ENCODE measurements at places on chromosomes 1 and 21. TPM values are rescaled to one million over a fixed set of nuclear protein-coding genes. Genes with fewer than 3 reads are reported as not detected.

- peaks cover 36% of the 10 kb centered on the region for H3K27me3 ChIP-seq
- no peaks in the 10 kb centered on the region for H3K4me1 ChIP-seq
- no peak overlapping the region for H3K27ac ChIP-seq
- H3K36me3 ChIP-seq = no peaks in the 10 kb centered on the region
- H3K4me3 ChIP-seq = no peak overlapping the region
These were observed 331.6 kb downstream of the SRGAP2C start for GRCh38 chr1:121516234-121516967.

GRCh38 chr1:91515994-91516393 lies 15.3 kb downstream of the CDC7 start:
- H3K27ac ChIP-seq = no peak overlapping the region
- DNase-seq = no peak
- H3K4me3 ChIP-seq = no peak overlapping the region
- H3K36me3 ChIP-seq = no peaks in the 10 kb centered on the region
- no peaks in the 10 kb centered on the region for H3K27me3 ChIP-seq

ITLN2 gene
- not detected for total RNA-seq

TMIGD3 gene
- 2.2 TPM for total RNA-seq

GRCh38 chr1:50829014-50829958 lies 130.8 kb downstream of the FAF1 start:
- H3K36me3 ChIP-seq = no peaks in the 10 kb centered on the region
- H3K4me1 ChIP-seq = peaks cover 17% of the 10 kb centered on the region
- H3K27ac ChIP-seq = peak overlapping the region; percentile 18
- no peak overlapping the region for H3K4me3 ChIP-seq

GRCh38 chr1:106568201-106568974 lies 488.1 kb upstream of the PRMT6 start:
- H3K4me3 ChIP-seq = no peak overlapping the region
- H3K4me1 ChIP-seq = no peaks in the 10 kb centered on the region
- no peaks in the 10 kb centered on the region for H3K27me3 ChIP-seq
- H3K27ac ChIP-seq = no peak overlapping the region
- DNase-seq = no peak
- H3K36me3 ChIP-seq = no peaks in the 10 kb centered on the region

DNA sequence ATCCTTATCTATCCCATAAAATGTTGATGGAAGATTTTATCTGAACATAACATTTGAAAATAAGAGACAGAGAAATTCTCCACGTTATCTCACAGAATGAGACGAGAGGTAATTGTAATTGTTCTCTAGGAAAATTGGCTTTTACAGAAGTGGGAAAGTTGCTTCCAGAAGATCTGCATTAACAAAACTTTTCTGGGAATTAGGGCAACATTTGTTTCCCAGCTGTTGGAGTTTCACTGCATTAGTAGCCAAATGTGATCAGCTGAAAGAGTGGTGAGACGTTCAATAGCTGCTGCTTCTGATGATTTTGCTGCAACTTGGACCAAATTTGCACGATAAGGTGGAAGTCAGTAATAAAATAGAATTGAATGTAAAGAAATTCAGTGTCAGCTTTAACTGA lies 7.6 kb downstream of the CHODL start:
- no peaks in the 10 kb centered on the region for H3K27me3 ChIP-seq
- no peak for DNase-seq
- H3K4me3 ChIP-seq = no peak overlapping the region
- no peaks in the 10 kb centered on the region for H3K36me3 ChIP-seq
- H3K4me1 ChIP-seq = no peaks in the 10 kb centered on the region

DNA sequence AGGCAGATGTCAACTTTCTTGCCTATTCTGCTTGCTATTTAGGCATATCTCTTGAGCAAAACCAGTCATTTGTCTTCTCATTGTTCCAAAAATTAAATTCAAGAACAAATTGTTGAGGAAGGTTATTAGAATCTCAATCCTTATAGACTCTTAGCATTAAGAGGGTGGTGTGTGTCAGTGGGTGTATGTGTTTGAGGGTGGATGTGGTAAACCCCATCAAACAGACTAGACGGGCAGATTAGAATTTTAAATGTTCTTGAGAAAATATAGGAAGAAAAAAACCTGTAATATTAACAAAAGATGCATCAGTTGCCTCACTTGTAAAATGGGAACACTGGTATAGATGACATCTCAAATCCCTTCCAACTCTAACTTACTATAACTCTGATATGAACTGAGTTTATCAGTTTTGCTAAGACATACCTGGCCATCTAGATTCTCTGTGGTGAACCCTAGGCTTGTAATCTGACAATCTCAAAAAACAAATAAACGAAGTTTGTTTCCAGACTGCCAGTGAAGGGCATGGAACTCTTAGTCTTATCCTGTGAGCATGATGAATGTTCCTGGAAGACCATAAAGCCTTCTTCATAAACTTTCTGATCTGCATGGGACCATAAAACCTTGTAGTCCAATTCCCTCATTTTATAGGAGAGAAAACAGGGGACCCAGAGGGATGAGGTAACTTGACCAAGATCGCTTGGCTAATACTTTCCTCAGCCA lies 176.3 kb upstream of the SGIP1 start:
- peaks cover 33% of the 10 kb centered on the region for H3K36me3 ChIP-seq
- H3K4me1 ChIP-seq = peaks cover 39% of the 10 kb centered on the region
- H3K27me3 ChIP-seq = no peaks in the 10 kb centered on the region
- DNase-seq = no peak
- no peak overlapping the region for H3K4me3 ChIP-seq
- H3K27ac ChIP-seq = no peak overlapping the region

DNA sequence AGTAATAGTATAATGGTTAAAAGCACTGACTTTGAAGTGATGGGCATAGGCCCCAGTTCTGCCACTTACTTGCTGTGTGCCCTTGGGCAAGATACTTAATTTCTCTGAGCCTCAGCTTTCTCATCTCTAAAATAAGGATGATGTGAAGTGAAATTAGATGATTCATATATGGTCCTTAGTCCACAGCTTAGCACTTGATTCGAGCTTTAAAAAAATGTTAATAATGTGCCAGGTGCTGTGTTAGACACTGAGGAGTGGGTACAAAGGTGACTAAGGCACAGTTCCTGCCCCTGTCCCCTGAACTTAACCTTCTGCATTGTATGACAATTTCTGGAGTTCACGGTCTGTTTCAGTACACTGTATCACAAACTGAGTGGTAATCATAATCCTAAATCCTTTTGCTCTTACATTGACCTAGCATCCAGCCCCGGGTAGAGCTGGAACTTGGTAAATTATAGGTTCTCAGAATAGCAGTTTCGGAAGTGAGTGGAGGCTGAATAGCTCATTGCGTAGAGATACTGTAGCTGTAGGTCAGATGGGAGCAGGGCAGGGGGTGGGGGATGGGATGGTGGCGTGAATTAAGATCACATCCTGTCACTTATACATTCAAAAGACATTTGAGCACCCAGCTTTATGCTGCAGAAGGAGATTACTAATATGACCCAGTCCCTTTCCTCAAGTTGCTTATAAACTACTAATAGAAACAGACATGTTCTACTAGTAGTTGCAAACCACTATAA lies 1.5 kb downstream of the ZNF691 start:
- H3K36me3 ChIP-seq = peaks cover 39% of the 10 kb centered on the region
- peak overlapping the region; percentile 97 for H3K4me3 ChIP-seq
- H3K4me1 ChIP-seq = peaks cover 13% of the 10 kb centered on the region
- DNase-seq = no peak

GRCh38 chr1:218754477-218754876 lies 409.3 kb downstream of the TGFB2 start:
- no peak overlapping the region for H3K4me3 ChIP-seq
- H3K36me3 ChIP-seq = no peaks in the 10 kb centered on the region
- no peak overlapping the region for H3K27ac ChIP-seq
- no peaks in the 10 kb centered on the region for H3K4me1 ChIP-seq
- DNase-seq = no peak

GRCh38 chr1:150876119-150876454 lies 312 bp downstream of the ARNT start:
- H3K4me3 ChIP-seq = peak overlapping the region; percentile 78
- no peak for DNase-seq
- peaks cover 5% of the 10 kb centered on the region for H3K36me3 ChIP-seq

ERICH3 gene
- not detected for total RNA-seq

DNA sequence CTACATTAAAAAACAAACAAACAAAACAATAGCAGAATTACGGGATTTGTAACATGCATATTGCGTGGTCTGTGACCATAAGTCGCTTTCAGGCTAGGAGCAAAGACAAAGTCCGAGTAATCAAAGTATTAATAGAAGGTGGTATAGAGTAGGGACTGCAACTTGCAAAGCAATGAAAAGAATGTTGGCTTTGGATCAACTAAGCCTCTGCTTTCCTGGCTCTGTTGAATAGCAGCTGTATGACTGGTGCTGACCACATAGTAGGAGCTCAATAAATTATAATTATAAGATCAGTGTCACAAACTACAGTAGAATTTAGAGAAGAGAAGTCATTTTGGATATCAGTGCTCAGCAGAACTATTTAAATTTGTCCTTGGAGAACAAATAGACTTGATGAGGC lies 586.4 kb downstream of the DPYD start:
- H3K36me3 ChIP-seq = no peaks in the 10 kb centered on the region
- no peak overlapping the region for H3K4me3 ChIP-seq
- peaks cover 5% of the 10 kb centered on the region for H3K4me1 ChIP-seq
- H3K27ac ChIP-seq = no peak overlapping the region
- no peaks in the 10 kb centered on the region for H3K27me3 ChIP-seq

DNA sequence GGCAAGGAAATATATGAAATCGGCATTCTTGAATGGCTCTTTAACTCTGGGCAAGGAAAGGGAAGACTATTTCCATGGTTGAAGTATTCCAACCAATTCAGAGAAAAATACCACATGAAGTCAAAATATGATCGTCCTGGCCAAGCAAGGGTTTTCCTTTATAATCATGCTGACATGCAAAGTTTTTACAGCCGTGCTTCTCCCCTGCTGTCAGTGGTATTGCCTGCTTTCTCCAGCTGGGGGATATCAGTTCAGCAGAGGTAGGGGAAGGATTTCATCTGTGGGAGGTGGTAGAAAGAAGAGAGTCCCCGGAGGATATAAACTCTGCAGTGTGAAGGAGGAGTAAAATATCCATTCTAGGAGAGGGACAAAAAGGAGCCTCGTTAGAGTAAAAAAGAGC lies 322.8 kb downstream of the PAPPA2 start:
- no peaks in the 10 kb centered on the region for H3K27me3 ChIP-seq
- H3K4me3 ChIP-seq = no peak overlapping the region
- no peak overlapping the region for H3K27ac ChIP-seq
- H3K4me1 ChIP-seq = no peaks in the 10 kb centered on the region
- no peaks in the 10 kb centered on the region for H3K36me3 ChIP-seq
- no peak for DNase-seq

GRCh38 chr21:19181604-19182140 lies 778.1 kb upstream of the TMPRSS15 start:
- no peak overlapping the region for H3K4me3 ChIP-seq
- H3K36me3 ChIP-seq = no peaks in the 10 kb centered on the region
- H3K27me3 ChIP-seq = no peaks in the 10 kb centered on the region
- no peak for DNase-seq
- no peak overlapping the region for H3K27ac ChIP-seq
- H3K4me1 ChIP-seq = no peaks in the 10 kb centered on the region

GRCh38 chr21:43880111-43880985 lies 15.3 kb downstream of the AGPAT3 start:
- H3K27me3 ChIP-seq = no peaks in the 10 kb centered on the region
- no peak overlapping the region for H3K27ac ChIP-seq
- peaks cover 9% of the 10 kb centered on the region for H3K36me3 ChIP-seq
- peaks cover 51% of the 10 kb centered on the region for H3K4me1 ChIP-seq
- DNase-seq = no peak

DNA sequence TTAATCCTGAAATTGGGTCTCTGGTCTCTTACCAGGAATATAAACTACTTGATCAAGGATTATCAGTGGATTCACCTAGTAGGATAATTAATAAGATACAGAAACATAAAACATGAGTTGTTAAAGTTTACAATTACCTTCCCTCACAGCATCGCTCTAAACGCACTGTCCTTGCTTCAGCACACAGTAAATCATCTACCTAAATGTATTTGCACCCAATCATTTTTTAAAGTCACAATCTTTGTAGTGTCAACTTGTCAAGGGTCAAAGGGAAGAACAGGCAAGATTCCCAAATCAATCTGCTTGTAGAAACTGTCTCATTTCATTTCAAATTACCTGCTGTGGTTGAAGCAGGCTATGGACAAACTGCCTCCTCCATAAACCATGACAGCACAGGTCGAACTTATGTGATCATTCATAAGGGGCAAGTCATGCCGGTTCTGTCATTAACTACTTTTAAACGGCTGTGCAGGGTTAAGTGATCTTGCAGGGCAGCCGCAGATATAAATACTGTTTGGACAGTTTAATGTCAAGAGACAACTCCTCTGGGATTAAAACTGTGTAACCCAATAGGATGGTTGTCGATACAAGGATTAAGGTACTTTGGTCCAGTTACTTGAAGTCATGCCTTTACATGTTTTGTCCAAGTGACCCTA lies 93.6 kb downstream of the ZNF281 start:
- H3K4me3 ChIP-seq = no peak overlapping the region
- no peak overlapping the region for H3K27ac ChIP-seq
- no peaks in the 10 kb centered on the region for H3K36me3 ChIP-seq
- H3K27me3 ChIP-seq = peaks cover 15% of the 10 kb centered on the region
- DNase-seq = no peak

DNA sequence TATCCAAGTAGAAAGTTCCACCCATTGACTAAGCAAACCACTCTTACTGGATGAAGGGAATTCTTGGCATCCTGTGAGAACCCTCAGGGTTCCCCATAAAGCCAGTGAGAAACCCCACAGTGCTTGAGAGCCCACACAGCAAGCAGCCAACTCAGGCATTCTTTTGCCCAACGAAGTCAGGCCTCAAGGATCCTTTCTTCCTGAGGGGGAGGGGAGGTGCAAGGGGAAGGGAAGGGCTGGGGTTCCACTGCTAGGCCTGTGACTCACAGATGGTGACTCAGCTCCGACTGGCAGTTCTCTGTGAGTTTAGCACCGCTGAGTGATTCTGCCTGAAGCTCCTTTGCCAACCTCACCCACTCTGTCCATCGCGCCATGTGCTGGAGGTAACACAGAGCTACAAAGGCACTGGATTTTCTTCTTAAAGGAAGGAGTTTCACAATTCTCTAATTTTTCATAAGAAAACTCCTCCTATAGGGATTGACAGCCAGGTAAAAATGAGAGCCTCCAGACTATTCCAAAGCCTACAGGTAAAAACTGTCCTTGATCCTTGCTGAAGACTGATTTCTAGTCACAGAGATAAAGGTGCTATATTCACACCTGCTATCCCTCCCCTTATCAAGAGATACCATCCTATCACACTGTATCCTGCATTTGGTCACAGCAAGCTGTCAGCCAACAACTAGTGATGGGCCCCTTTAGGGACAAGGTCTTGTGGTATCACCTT lies 4.8 kb downstream of the ENO1 start:
- H3K27ac ChIP-seq = peak overlapping the region; percentile 38
- H3K36me3 ChIP-seq = peaks cover 72% of the 10 kb centered on the region
- H3K4me1 ChIP-seq = peaks cover 67% of the 10 kb centered on the region
- H3K4me3 ChIP-seq = no peak overlapping the region

CFHR1 gene
- total RNA-seq = not detected

DYNLT5 gene
- 0.48 TPM for total RNA-seq
